ENCODE measurements at places on chromosomes 16 and 17.

GRCh38 chr16:20897253-20897897 is 2.8 kb downstream of the DCUN1D3 start:
- no peak for DNase-seq

GRCh38 chr17:4623249-4623648 is 18.2 kb downstream of the ALOX15 start:
- DNase-seq: no peak

DNA sequence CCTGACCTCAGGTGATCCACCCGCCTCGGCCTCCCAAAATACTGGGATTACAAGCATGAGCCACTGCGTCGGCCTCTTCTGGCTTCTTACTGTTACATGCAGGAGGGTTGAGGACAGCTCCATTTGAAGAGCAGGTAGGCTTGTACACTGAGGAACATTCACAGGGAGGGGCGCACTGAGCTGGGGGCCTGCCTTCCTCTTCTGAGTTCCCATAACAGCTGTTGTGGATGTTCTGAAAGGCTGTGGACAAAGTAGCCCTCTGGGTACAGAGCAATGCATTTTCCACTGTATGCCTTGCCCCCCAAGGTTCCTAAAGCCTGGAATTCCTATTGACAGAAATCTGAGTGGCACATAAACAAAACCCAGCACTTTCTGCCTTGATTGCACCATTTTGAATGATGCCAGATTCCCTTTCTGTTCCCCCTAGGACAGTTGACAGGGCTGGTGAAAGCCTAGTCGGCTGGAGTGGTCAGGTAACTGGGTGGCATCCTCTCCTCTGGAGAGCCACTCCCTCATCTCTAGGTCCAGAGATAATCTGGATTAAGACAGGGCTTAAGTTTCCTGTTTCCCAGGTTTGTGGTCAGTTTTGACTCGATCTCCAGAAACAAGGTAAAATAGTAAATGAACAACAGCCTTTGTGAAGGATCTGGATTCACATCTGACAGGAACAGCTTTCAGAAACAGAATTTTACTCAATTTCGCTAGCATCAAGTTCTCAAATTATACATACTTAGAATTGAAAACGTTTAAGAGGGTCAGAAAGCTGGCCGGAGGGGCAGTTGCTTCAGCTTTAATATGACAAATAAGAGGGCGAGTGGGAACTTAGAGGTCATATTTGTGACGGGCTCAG is 1.3 kb upstream of the CDK5R1 start:
- DNase-seq: no peak

- DNase-seq: no peak
These were observed 42.0 kb upstream of the NFAT5 start for GRCh38 chr16:69523566-69524305.

GRCh38 chr16:12168074-12169000 is 191.8 kb downstream of the SNX29 start:
- no peak for DNase-seq

DNA sequence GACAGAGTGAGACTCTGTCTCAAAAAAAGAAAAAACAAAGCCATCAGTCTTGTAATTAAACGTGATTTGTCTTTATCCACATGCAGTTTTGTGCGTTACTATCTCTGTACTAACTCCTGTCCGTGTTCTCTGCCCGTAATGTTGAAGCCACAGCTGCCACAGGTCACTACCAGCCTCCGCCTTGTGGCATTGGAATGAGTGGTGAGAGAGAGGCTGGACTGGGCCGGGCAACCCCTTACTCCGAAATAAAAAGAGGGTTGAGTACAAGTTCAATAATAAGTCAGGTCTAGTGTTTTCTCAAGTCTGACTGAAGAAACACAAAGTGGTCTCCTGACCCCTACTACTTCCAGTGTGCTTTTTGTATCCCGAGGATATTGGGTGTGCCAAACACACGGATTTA is 5.4 kb downstream of the DNAJA3 start:
- no peak for DNase-seq

- no peak for DNase-seq
These were observed 98.5 kb downstream of the MARF1 start for GRCh38 chr16:15544405-15544804.

- DNase-seq: no peak
These were observed 799.0 kb downstream of the KCNJ2 start for GRCh38 chr17:70968302-70968701.

DNA sequence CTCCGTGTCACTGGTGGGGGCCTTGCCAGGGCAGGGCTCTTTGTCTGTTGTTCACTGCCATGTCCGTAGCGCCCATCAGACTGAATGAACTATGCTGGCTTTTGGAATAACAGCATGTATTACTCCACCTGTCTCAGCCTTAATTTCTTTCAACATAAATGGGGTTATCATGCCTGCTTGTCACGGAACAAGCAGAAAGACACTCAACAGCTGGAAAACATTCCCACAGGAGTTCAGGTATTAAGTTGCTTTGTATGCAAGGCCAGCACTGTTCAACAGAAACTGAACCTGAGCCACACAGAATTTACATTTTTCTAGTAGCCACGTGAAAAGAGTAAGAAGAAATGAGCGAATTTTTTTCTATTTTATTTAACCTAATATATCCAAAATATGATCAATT is 13.1 kb downstream of the PPL start:
- no peak for DNase-seq

- no peak for DNase-seq
These were observed 20.4 kb downstream of the OTOA start for GRCh38 chr16:21684199-21684598.

GRCh38 chr17:41777157-41777573 is 9.3 kb downstream of the JUP start:
- DNase-seq: peak; percentile 35

- DNase-seq: no peak
These were observed 157.9 kb downstream of the TOX3 start for GRCh38 chr16:52389045-52389444.

GRCh38 chr17:7840875-7841274 is 6.9 kb downstream of the KDM6B start:
- DNase-seq: no peak

DNA sequence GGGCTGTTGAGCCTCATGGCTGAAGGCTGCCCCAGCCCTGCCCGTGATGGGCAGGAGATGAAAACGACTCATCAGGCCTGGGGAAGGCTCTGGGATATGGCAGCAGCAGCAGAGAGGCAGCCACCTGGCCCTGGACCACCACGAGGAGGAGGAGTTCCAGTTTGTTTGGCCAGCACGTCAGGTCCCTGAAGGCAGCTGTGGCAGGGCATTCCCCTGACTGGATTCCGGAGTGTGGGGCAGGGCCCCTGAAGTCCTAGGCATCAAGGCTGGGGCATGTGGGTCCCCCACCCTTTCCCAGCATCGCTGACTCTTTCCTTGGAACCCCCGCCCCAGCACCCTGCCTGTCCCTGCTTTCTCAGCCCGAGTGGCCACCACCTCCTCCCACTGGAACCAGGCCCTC is 197.4 kb downstream of the ZNF423 start:
- no peak for DNase-seq

- DNase-seq: no peak
These were observed 8.1 kb downstream of the AMZ2 start for GRCh38 chr17:68255731-68256538.

GRCh38 chr17:3298260-3298659 is at the start of gene OR3A1:
Gene OR3A1, minus strand, starts transcription at chr17:3298360. Its CDS starts 5,778 bp downstream, at chr17:3292582.
- no peak for DNase-seq

- DNase-seq: no peak
These were observed 38.4 kb upstream of the PABPN1L start for GRCh38 chr16:88904676-88905365.

DNA sequence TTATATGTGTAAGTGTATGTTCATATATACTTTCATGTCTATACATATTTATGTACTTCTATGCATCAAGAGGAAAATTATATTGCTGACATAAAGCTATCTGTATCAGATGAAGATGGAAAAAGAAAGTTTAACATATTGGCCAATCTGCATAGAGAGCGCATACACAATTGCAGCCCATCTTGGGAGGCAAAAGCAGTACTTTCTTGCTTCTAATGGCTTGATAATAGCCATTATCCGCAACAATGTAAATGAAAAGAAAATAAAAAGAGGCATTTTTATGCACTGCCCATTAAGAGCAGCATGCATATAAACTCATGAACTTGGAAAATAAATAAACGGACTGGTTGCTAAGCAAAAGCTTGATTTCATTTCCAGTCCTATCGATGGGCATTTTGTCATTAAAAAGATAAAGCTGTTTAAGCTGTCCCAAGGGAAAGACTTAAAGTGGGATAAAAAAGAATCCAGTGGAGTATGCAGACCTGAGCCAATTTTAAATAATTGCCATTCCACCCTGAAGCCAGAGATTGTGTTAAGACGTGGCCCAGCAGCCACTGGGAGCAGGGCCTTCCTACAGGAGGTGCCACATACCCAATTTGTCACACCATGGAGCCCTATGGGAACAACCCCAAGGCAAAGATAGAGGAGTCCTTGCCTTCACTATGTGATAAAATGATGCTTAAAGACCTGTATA is 183.6 kb upstream of the CDH11 start:
- DNase-seq: no peak

DNA sequence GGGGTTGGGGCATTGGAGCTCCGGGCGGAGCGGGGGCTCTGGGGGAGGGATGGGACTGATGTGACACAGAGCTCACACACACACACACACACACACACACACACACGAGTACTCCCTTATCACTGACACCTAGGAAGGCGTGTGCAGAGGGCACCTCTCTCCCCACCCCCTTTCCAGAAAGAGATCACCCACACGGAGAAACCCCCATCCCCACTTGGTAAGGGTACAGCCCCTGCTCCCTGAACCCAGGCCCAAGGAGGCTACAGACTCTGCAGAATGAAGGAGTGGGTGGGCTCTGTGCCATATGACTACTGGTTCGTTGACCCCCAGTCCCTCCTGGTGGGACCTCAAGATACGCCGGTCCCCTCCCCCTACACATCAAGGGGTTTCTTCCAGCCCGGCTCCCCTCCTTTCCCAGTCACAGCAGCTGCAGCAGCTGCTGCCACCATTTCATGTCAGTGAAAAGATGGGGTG is 8.7 kb upstream of the ARHGAP23 start:
- no peak for DNase-seq

DNA sequence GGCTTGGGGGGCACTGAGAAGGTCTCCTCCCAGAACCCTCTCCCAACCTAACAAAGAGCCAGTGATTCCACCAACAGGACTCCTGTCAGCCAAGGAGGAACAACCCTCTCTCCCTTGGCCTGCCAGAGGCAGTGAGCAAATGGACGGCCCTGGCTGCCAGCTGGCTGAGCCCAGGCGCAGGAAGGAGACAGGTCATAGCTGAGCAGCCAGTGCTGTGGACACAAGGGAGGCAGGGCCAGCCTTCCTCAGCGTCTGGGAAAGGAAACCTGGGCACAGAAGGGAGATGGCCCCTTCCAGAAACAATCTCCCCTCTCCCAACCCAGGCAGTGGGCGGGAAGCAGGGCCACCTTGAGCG is 2.1 kb downstream of the MPO start:
- no peak for DNase-seq

DNA sequence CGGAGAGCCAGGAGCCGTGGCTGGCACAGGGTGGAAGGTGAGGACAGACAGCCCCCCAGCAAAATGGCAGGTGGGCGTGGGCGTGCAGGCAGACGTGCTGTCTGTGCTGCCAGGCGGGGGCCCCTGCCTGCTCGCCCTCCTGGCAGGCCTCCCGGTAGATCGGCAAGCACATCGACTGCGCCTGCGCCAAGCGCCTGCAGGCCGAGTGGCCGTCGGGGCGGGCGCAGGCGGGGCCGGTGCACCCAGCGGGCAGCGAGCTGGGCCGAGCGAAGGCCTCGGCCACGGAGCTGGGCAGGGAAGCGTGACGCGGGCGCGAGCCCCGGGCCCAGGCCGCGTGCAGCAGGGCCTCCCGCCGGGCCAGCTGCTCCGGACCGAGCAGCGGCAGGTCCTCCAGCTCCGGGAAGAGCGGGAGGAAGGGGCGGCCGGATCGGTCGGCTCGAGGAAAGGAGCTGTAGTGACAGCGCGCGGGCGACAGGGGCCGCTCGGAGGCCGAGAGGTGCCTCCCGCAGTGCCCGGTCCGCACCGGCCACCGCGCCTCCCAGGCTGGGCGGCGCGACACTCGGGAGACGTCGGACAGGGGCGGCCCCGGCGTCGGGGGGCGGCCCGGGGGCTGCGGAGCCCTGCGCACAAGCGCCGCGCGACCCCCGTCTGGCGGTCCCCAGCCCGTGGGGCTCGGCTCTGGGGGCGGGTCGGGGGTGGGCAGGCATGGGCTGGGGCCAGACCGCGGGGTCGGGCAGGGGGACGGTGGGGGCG is 16.9 kb downstream of the GRIN2C start:
- peak; percentile 29 for DNase-seq

DNA sequence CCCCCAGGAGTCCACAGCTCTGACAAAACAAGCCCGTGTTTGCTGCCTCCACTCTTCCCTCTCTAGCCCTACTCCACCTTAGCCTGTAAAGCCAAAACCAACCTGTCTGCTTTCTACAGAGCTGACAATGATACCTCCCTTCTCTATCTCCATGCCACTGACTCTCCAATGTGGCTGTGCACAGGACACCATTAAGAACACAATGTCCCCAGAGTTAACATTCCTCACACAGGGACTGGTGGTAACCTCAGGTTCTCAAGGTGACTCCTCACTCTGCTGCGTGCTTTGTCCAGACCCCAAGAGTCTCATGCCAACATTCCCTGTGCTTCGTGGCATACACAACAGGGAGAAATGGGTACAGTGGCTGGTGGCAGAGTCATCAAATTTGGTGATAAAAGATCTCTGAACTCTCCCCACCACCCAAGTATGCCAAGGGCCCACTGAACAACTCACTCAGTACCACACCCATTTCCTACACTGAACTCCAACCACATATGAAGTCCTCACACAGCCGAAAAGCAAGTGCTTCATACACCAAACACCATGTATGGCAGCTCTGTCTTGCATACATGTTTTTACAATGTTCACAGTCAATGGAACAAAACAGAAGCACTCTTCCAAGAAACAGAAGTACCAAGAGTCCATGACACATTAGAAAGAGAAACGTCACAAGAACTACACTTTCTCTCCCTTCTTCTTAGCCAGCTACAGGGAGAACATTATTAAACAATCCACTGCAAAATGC is 21.1 kb downstream of the CSNK2A2 start:
- DNase-seq: no peak

GRCh38 chr17:75270218-75270965 is 639 bp downstream of the MIF4GD start:
- peak; percentile 3 for DNase-seq

DNA sequence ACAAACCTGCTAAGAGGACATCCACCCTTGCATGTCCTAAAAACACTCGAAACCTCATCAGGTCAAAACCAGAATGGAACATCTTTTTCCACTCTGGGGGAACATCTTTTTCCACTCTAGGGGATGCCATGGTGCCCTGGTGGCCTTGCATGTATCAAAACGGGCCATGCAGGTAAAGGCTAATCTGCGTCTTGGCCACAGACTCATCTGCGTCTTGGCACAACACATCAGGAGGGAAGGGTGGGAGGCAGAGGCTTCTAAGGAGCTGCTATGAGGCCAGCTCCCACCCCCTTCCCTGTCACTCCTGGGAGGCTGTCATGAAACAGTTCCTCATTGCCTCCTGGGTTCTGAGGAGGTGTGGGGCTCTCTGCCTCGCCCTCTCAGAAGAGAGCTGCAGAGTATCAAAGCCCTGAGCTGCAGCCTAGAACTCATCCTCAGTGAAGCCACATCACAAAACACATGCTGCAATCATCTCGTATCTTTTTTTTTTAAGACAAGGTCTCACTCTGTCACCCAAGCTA is 27.6 kb downstream of the PARN start:
- DNase-seq: no peak

GRCh38 chr17:5715478-5715877 is 131.2 kb upstream of the NLRP1 start:
- no peak for DNase-seq

Data from DMS153 (cell line).